ENCODE measurements at places on chromosomes 13 and 19.

GRCh38 chr19:51607920-51608562, 22.2 kb downstream of the SIGLEC5 start:
- peak; percentile 63 for DNase-seq

DNA sequence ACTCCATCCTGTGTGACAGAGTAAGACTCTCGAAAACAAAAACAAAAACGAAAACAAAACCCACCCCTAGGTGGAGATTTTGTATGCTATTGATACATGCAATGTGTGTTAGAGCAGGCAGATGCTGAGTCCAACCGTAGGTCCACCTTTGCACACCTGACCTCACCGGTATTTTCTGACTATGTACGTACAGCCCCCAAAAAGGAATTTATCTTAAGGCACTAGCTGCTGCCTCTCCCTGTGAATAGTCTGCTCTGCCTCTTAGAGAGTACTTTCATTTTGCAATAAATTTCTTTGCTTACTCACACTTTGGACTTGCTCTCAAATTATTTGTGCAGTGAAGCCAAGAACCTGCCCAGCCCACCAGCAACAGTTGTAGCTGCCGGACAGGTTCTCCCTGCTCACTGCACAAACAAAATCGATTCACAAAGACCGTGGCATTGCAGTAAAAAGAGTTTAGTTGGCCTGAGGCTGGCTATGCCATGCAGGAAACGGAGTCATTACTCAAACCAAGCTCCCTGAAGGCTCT, 8.2 kb upstream of the ZNF77 start:
- DNase-seq: no peak

GRCh38 chr13:98484289-98485219, 92.4 kb downstream of the STK24 start:
- peak; percentile 85 for DNase-seq

- no peak for DNase-seq
These were observed 62.8 kb downstream of the WDFY2 start for GRCh38 chr13:51647067-51647466.

DNA sequence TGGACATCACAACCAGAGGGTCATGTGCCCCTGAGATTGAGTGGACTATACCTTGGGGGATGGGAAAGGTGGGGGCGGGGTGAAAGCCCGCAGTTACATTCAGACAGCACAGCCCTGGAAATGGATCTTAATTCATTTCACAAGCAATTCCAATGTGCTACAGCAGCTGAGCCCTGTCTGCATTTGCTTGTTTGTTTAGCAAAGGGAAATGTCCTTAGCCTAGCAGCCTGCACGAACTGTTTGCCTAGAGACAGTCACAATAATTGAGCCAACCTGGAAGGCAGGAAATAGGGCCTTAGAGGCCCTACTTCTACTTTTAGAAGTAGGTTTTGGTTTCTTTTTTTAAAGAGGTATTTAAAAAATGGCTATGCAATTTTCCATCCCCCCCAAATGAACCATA, 177.3 kb upstream of the KL start:
- DNase-seq: no peak

DNA sequence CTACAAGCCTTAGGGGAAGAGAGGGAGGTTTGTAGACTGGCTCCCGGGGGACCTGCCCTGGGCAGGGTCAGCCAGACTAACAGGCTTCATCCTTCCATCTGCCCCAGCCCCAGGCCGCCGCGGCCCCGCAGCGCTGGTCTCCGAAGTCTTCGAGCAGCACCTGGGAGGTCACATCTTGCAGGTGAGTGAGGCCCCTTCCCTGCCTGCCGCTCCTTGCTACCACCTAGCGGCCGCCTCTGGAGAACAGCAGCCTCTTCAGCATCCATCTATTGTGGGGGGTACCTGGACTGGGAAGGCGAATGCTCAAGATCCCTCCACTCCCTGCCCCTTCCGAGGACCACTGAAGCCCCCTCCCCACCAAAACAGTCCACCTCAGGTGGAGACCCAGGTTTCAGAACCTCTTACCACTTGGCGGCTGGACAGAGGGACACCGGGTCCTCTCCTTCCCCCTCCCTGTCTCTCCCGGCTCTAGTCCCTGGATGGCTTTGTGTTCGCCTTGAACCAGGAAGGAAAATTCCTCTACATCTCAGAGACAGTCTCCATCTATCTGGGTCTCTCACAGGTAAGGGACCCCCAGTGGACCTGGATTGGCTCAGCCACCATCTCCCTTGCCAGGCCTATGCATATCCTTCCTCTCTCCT, 12.7 kb downstream of the NPAS1 start:
- DNase-seq: no peak
